Dermis blood vessel endothelial cell (primary cell): ENCODE measurements at places on chromosomes 7 and 10. TPM values are rescaled to one million over a fixed set of nuclear protein-coding genes. Genes with fewer than 3 reads are reported as not detected.

DNA sequence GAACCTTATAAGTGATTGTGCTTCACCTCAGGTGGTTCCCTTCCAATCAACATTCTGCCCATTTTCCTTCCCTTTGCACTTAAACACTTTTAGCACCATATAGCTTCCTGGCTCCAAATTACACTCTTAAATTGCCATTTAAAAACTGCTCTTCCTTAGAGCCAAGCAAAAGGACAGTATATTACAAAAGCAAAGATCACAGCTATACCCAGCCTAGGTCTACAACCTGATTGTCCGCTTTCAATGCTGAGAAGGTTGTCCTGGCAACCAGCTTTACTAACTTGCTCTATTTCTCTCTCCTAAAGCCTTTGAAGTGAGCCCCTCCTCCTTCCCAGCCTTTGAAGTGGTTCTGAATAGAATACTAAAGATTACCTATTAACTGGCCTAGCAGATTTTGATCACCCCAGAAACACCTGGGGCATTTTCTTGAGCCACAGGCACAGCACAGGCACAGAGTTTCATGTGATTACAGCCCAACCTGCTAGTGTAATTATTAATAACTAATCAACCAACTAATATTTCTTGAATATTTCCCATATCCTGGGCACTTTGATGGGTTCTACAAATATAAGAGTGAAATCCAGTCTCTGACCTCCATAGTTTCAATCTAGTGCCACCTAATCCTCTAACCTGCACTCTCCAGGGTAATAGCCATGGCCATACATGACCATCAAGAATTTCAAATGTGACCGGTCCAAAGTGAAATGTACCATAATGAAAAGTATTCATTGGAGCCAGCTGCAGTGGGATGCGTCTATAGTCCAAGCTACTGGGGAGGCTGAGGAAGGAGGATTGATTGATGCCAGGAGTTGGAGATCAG lies 63.6 kb upstream of the TRIM24 start:
- no peak for DNase-seq

- no peak for DNase-seq
Observed at GRCh38 chr10:1920127-1920526, 182.8 kb upstream of the ADARB2 start.

DNA sequence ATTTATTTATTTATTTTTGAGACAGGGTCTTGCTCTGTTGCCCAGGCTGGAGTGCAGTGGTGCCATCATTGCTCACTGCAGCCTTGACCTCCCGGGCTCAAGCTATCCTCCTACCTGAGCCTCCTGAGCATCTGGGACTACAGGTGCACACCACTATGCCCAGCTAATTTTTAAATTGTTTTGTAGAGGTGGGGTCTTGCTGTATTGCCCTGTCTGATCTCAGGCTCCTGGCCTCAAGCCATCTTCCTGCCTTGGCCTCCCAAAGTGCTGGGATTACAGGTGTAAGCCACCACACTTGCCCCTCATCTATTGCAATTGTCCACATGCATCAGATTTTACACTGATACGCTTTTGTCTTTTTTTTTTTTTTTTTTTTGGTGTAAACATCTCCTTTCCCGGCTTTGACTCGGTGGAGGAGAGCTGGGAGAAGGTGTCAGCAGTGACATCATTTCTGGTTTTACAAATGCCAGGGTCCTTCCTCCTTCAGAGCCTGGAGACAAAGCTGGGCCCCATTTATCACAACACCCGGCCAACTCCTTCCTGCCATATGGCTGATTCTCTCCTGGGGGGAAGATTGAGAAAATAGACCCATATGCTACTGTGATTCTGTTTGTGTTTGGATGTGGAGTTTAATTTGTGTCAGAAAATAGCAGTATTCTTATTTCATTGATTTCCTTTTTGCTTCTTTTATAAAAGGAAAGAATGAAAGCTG lies 61.3 kb downstream of the GALNT17 start:
- no peak for DNase-seq

DNA sequence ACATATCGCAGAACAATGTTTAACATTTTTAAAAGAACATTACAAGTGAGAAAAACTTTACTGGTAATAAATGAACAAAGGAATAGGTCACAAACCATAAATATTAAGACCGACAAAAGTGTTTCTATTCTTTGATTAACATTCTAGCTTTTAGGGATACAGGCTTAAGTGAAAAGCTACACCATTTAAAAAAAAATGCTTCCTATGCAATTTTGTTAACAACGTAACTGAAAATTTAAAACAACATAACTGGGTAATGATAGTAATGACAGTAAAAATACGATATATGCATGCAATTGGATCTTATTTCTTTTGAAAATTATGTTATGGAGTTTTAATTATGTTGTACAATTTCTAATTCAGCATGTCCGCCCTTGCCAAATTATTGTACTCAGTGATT lies 49.7 kb upstream of the THSD7A start:
- no peak for DNase-seq

- DNase-seq, result no peak
Observed at GRCh38 chr10:104066945-104067344, 18.7 kb downstream of the COL17A1 start.

GRCh38 chr7:149140831-149141230 lies 6.4 kb upstream of the ZNF398 start:
- DNase-seq, result no peak

GRCh38 chr7:129371487-129371886 lies 62.7 kb upstream of the STRIP2 start:
- DNase-seq, result no peak

- no peak for DNase-seq
Observed at GRCh38 chr10:70410608-70411007, 6.7 kb downstream of the EIF4EBP2 start.

- no peak for DNase-seq
Observed at GRCh38 chr7:116093516-116094301, 63.1 kb upstream of the TFEC start.

Gene SLC26A4
- total RNA-seq, result 8.0 and 9.4 TPM in 2 replicates

Gene PRF1
- not detected in 2 replicates for total RNA-seq

Gene TAS2R41
- not detected in 2 replicates for total RNA-seq

Gene HELLS
- total RNA-seq, result 26.7 and 73.2 TPM in 2 replicates

Gene WASL
- 12.4 and 19.8 TPM in 2 replicates for total RNA-seq

DNA sequence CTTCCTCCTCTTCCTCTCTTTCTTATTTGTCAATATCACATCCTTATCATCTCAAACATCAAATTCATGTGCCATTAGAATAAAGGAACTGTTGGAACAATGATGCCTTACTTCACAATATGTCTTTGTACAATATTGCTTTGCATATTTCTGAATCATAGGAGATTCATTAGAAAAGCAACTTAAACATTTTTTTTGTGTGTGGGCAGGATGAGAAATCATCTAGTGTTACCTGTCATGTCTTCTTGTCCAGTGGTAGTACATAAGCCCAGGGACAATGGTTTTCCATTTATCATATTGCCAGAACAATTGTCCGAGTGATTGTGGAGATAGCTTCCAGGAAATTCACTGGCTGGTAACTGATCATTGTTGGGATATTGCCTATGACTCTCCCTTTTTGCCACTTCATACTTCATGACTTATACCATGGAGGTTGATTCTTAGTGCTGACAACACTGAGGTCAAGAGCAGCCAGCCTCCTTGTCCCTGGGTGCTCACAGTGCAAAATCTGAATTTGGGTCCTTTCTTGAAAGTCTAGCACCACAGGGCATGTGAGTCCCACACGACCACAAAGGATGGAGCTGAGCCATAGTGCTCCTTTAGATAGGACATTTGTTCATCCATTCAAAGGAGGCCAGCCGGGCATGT lies 215.0 kb downstream of the MDFIC start:
- DNase-seq, result no peak

DNA sequence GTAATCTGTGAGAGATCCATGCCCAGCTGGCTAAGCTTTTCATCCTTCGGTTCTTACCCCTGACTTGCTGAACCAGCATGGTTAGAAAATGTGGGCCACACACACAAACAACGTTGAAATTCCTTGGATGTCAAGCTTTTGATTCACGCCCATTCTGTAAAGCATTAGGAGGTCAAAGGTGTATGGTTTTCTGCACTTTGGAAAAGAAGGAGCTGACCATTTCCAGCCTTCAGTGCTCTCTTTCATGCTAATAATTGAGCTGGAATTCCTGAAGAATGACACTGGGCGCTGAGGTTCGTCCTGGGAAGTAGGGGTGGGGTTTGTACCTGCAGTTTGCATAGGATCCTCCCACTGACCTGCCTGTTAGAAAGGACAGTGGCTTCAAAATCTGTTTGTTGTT lies 23.1 kb downstream of the KLF6 start:
- no peak for DNase-seq
